ENCODE measurements at places on chromosomes 3 and 15.
A peak's percentile ranks its signal among the peaks of the same experiment; 100 is the strongest.

DNA sequence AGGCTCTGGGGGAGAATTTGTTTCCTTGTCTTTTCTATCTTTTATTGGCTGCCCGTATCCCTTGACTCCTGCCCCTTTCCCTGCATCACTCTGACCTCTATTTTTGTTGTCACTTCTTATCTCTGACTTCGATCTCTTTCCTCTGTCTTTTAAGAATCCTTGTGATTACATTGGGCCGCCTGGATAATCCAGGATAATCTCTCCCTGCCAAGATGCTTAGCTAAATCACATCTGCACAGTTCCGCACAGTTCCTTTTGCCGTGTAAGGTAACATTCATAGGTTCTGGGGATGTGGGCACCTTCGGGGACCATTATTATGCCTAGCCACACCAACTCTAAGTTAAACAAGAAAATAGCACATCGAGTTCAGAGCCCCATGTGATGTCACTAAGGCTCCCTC is 103.0 kb upstream of the DPPA4 start:
- DNase-seq = no peak

DNA sequence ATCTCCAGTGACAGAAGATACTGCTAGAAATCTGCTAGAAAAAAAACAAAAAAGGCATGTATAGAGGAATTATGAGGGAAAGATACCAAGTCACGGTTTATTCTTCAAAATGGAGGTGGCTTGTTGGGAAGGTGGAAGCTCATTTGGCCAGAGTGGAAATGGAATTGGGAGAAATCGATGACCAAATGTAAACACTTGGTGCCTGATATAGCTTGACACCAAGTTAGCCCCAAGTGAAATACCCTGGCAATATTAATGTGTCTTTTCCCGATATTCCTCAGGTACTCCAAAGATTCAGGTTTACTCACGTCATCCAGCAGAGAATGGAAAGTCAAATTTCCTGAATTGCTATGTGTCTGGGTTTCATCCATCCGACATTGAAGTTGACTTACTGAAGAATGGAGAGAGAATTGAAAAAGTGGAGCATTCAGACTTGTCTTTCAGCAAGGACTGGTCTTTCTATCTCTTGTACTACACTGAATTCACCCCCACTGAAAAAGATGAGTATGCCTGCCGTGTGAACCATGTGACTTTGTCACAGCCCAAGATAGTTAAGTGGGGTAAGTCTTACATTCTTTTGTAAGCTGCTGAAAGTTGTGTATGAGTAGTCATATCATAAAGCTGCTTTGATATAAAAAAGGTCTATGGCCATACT is 4.0 kb downstream of the B2M start:
- no peak for DNase-seq

GRCh38 chr3:71369701-71370391 is 213.7 kb downstream of the FOXP1 start:
- no peak for DNase-seq

- DNase-seq = peak; percentile 5
Observed at GRCh38 chr3:122975163-122975923, 52.2 kb downstream of the SEMA5B start.

DNA sequence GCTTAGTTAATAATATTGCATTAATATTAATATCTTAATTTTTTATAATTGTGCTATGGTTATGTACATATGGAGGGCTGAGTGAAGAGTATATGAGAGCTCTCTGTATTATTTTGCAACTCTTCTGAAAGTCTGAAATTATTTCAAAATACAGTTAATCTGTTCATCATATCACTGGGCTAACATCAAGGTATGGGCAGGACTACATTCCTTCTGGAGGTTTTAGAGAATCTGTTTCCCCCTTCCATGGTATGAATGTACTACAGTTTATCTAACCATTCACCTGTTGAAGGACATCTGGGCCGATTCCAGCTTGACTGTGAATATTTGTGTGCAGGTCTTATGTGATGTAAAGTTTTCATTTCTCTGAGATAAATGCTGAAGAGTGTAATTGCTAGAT is 5.1 kb downstream of the IL20RB start:
- no peak for DNase-seq

DNA sequence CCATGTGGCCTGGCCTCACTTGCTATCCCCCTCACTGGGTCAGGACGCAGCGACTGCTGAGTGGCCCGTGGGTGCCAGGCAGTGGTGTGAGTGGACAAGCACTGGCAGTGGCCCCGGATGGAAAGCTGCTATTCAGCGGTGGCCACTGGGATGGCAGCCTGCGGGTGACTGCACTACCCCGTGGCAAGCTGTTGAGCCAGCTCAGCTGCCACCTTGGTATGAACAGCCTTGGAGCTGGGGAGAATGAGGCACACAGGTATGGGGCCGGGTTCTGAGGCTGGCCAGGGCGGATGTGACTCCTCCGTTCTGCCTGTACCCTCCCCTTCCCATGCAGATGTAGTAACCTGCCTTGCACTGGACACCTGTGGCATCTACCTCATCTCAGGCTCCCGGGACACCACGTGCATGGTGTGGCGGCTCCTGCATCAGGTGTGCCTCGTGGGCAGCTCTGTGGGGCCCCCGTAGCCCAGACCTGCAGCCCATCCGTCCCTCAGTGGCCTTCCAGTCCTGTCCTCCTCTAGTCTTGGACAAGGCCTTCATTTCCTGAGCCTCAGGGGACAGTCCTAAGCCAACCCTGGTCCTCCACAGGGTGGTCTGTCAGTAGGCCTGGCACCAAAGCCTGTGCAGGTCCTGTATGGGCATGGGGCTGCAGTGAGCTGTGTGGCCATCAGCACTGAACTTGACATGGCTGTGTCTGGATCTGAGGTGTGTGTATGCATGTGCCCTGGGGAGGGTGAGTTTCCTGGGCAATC is 28.2 kb downstream of the NBEAL2 start:
- no peak for DNase-seq

DNA sequence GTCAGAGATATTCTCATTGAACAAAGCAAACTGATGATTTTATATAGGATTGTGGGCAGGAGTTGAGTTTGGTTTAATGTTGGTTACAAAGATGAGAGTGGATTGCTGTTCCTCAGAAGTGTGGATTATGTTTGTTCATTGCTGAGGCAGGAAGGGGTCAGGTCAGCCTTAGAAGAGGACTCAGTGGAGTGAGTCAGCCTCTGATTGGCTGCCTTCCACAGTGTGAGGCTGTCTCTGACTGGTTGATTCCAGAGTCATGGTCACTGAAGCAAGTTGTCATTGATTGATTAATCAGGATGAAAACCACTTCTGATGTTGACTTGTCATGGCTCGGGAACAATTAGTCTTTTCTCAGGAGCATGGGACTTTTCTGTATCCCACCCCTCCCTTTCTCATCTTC is 36.2 kb downstream of the KBTBD12 start:
- no peak for DNase-seq

GRCh38 chr15:82197733-82198594 is 64.6 kb downstream of the EFL1 start:
- DNase-seq = peak; percentile 51

GRCh38 chr3:67083277-67083676 is 85.2 kb downstream of the KBTBD8 start:
- DNase-seq = peak; percentile 13

DNA sequence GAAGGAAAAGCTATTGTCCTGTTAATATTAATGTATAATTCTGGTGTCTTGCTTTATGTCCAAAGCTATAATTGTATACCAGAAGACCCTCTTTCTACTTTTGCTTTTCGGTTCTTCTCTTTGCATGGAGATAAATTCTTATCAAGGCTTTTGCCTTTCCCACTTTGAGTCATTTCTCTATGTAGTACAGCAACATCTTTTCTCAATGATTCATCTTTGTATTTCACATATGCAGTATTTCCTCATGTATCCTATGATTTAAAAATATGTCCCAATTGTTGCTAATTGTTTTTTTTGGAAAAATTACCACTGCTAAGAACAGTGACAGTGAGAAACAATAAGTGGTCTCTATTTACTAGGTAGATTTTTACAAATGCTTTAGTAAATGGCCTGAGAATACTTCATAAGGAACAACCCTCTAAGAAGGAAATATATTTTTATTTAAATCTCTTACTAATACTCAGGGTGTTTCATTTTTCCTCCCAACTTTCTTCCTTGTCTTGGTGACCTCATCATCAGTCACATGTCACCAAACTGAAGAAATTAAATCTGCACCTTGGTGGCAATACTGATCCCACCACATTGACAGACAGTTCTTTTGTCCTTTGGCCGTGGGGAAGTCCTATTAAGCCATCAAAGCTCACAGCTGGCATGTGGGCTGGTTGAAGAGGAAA is 290.6 kb downstream of the SATB1 start:
- no peak for DNase-seq

DNA sequence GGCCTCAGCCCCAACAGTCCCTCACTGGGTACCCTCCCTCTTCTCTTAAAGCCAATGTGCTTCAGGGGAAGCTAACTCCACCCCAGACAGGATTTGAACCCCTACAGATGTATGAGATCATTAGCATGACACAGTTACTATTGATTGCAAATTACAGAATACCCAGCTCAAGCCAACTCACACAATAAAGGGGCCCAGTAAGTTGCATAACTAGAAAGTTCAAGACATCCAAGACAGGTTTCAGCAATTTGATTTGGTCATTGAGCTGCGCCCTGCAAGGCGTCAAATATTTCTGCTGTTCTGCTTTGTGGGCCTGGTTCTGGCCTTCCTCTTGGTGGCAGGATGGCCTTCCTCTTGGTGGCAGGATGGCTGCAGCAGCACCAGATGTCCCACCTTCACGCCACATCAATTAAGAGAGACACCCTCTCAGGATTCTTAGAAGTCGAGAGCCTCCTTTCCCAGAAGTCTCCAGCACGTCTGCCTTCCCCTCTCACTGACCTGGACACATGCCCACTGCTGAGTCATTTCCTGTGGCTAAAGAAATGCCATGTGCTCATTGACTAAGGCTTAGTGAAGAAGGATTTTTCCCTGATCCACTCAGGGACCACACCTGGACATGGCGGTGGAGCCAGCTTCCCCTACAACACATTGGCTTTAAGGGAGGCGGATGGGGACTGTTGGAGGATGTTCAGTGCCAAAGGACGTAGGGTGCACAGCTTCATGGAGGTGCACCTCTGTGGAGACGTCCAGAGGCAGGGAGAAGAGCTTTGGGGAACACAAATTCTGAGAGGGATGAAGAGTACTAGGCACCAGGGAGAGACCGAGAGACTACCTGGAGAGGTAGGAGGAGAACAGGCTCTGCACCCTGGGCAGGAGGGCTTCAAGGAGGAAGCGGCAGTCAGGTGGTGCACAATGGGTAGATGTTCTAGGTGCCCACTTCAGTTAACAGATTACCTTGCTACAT is 49.1 kb downstream of the DNASE1L3 start:
- DNase-seq = no peak

DNA sequence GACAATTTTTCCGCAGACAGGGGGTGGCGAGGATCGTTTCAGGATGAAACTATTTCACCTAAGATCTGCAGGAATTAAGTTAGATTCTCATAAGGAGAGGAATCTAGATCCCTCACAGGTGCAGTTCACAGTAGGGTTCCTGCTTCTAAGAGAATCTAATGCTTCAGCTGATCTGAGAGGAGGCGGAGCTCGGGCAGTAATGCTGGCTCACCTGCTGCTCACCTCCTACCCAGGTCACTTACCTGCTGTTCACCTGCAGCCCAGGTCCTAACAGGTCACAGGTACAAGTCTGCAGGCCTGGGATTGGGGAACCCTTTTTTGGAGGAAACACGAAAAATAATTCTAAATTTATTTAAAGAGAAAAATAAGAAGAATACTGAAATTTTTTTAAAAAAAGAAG is 406.8 kb downstream of the MCTP2 start:
- no peak for DNase-seq

- DNase-seq = no peak
Observed at GRCh38 chr3:67564008-67564407, 90.4 kb downstream of the SUCLG2 start.

GRCh38 chr3:140724856-140725812 is 47.3 kb downstream of the TRIM42 start:
- DNase-seq = no peak

GRCh38 chr15:90212221-90213098 is 11.3 kb downstream of the SEMA4B start:
- DNase-seq = no peak

- DNase-seq = no peak
Observed at GRCh38 chr15:56468401-56468800, 3.5 kb upstream of the MNS1 start.

GRCh38 chr3:188516515-188516914 is 362.6 kb downstream of the LPP start:
- DNase-seq = peak; percentile 6

DNA sequence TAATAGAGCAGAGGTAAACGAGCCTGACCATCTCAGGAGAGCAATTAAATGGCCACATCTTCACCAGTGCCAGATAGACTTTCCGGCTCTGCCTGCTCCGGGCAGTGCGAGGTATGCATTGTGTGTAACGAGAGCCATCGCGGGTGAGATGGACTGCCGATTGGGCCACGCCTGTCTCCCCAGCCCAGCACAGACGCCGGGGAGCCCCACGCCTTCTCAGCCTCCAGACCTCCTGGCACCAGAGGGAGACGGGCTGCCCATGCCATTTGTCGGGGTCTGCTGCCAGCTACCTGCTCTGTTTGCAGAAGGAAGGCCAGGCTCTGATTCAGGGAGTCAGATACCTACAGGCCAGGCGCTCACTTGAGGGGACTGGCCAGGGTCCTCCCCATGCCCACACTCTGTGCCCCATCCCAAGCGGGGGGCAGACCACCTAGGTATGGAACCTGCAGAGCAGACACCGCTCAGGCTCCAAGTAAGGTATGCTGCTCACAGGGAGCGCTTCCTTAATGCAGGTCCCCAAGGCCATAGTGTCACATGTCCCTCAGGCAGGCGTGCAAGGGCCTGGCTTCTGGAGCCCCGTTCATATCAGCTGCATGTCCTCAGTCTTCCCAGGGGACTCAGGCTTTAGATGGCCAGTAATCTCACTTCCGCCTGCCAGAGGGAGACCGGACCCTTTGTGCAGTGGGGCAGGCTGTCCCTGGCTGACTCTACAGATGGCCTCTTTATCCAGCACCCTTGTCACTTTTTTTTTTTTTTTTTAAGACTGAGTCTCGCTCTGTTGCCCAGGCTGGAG is 62.2 kb downstream of the DNAJB8 start:
- no peak for DNase-seq

DNA sequence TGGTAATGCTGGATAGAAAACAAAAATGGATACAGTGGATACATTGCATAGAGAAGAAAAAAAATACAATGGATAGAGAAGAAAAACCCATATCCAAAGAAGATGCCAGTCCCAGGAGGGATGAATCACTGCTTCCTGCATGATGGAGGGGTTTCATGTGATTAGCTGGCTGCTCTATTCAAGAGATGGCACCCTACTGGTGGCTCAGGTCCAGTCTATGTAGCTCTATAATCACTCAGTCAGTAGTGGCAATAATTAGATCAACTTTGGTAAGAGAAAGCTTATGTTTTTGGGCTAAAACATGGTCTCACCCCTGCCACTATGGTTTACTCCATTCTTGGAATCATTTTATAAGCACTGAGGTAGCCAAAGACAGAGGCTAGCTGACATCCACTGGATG is 33.7 kb upstream of the NOX5 start:
- DNase-seq = no peak

DNA sequence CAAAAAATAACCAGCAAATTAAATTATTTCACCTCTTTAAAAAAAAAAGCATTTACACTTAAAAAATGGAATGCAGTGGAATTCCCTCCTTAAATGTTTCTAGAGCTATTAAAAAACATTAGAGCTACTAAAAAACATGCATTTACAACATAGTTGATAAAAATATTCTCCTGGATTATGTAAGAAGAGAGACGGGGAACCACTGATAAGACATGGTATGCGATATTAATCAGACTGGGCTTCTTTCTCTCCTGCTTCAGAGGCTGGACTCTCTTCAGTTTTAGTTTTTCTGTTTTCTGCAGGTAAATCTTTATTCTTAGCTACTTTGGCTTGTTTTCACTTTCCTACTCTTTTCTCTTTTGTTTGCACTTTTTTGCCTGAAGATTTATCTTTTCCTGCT is 40.4 kb upstream of the WDR49 start:
- DNase-seq = no peak

All from stimulated activated CD4-positive, alpha-beta T cell treated with anti-CD3 and anti-CD28 coated beads, Interleukin-2, amount 100 ng/mL, for 48 hours (primary cell).